Renal cortical epithelial cell (primary cell): ENCODE measurements at places on chromosomes 16 and 17. TPM values are rescaled to one million over a fixed set of nuclear protein-coding genes. Genes with fewer than 3 reads are reported as not detected.
A peak's percentile ranks its signal among the peaks of the same experiment; 100 is the strongest.

The MPV17L gene
- 0.50 and 4.2 TPM in 2 replicates for total RNA-seq

The STAT5A gene
- 12.2 and 25.7 TPM in 2 replicates for total RNA-seq

DNA sequence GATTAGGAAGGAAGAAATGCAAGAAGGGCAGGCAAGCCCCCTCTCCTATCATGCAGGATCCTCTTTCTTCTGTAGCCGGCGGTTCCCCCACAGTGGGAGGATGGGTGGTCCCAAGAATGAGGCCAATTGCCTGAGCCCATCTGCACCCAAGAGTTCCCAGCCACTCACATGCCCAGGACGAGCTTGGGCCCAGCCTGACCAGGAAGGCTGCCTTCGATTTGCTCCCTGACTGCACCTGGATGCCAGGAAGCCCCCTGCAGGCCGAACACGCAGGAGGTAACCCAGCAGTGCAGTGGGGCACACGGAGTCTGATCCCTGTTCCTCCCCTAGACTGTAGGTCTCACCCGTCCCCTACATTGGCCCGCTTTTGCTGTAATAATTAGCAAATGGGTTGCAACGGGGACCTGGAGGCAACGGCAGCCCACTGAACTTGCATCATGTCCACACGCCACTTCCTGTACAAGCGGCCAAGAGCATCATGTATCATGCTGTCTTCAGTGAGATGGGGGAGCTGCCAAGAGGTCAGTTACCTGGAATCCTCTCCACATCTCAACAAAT lies 67.5 kb downstream of the AMFR start:
- DNase-seq: no peak

- no peak for DNase-seq
These were observed 8.0 kb downstream of the SYNGR3 start for GRCh38 chr16:1997494-1998359.

The PITPNM3 gene
- 2.3 and 3.1 TPM in 2 replicates for total RNA-seq

- no peak for DNase-seq
These were observed 17.1 kb downstream of the PSKH1 start for GRCh38 chr16:67910158-67910557.

GRCh38 chr16:12096828-12097522 lies 120.4 kb downstream of the SNX29 start:
- no peak for DNase-seq

DNA sequence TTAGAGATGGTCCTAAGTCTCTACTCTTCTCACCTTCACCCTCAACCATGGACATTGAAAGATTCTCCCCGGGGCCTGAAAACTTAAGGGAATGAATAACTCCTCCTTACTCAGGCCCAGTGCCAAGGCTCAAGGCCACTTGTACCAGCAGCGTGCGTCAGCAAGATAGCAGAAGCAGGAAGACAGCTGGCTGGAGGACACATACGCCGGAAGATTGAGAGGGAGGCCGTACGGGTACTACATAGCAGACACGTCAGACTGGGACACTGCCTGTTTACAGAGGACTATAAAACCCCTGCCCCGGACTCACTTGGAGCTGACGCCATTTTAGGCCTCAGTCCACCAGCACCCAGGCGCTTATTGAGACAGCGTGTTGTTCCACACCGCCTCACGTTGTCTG lies 75.8 kb upstream of the MED13 start:
- no peak for DNase-seq

DNA sequence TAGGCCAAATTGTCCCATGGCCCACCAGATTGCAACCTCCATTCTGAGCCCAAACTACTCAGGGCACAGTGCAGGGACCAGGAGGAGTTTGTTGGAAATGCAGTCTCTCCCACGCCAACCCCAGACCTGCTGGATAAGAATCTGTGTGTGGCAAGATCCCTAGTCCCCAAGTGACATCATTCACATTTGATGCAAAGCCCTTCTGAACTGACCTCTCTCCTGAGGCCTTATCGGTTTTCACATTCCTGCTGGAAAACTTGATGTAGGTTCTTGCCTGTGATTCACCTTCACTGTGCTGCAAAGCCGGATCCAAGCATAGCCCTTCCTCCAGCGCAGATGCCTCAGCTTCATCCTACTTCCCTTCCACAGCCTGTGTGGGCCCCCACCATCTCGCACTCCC lies 6.6 kb upstream of the SHCBP1 start:
- no peak for DNase-seq

The VTN gene
- not detected in 2 replicates for total RNA-seq

DNA sequence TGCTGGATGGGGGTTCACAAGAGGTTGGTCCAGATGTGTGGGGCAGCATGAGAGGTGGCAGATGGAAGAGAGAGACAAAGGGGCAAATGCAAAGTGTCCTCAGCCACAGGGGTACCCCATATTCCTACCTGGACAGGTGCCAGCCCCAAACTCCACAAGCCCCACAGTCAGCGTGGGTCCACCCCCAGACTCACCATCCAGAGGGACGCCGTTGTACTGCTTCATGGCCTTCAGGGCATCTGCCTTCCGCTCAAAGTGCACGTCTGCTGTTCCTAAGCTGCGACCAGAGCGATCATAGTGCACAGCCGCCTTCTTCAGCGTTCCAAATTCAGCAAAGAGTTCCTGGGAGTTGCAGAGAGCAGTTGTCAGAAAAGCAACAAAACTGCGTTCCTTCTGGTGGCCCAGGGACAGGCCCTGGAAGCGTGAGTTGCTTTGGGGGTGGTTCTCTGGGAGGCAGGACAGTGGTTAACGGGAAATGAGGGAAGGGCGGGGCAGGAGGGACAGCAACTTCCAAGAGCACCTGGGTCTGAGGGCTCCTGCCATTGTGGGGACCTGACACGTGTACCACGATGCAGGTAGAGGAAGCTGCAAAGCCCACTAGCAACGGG lies 2.3 kb downstream of the ALYREF start:
- no peak for DNase-seq

The PLEKHH3 gene
- 9.6 and 14.2 TPM in 2 replicates for total RNA-seq

GRCh38 chr16:84541999-84542817 lies 37.7 kb upstream of the MEAK7 start:
- peak; percentile 23 for DNase-seq

- no peak for DNase-seq
These were observed 24.6 kb downstream of the COG7 start for GRCh38 chr16:23428351-23428750.

DNA sequence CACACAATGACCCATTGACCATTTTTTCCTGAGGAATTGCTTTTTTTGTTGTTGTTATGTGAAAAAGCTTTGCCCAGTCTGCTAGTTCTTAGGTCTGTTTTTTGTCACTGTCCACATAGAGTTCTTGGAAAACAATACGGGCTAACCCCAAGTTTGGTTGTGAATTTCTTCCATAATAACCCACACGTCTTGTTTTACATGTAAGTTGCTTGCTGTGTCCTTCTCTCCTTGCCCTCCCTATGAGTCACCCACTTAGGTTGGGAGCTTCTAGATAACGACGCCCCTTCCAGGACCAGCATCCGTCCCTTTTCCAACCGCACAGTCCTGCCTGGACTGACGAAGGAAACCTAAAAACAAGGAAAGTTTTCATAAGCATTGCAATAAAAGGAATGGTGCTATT lies 175.3 kb upstream of the HS3ST3A1 start:
- no peak for DNase-seq
